Calu3 (cell line): ENCODE measurements at places on chromosomes 2 and 18. TPM values are rescaled to one million over a fixed set of nuclear protein-coding genes. Genes with fewer than 3 reads are reported as not detected.

STPG4 gene
- 12.7 and 14.4 TPM in 2 replicates for total RNA-seq

HOXD10 gene
- not detected in 2 replicates for total RNA-seq

NAT8 gene
- total RNA-seq, result not detected in 2 replicates

ANO7 gene
- total RNA-seq, result 7.7 and 8.0 TPM in 2 replicates

ICOS gene
- not detected in 2 replicates for total RNA-seq

CYP1B1 gene
- 34.4 and 36.5 TPM in 2 replicates for total RNA-seq

TRPM8 gene
- total RNA-seq, result 1.1 and 1.5 TPM in 2 replicates

COL3A1 gene
- total RNA-seq, result not detected in 2 replicates

TEKT4 gene
- 0.24 TPM in 1 of 2 replicates, not detected in the other for total RNA-seq

IGFBP5 gene
- total RNA-seq, result 8.7 and 14.8 TPM in 2 replicates

SLC5A7 gene
- total RNA-seq, result not detected in 2 replicates

HOXD12 gene
- total RNA-seq, result not detected in 2 replicates

SH2D6 gene
- total RNA-seq, result 1.8 and 2.4 TPM in 2 replicates

KCNIP3 gene
- 1.1 and 2.1 TPM in 2 replicates for total RNA-seq

KRTCAP3 gene
- total RNA-seq, result 71.8 and 74.0 TPM in 2 replicates

NYAP2 gene
- total RNA-seq, result 0.07 TPM in 1 of 2 replicates, not detected in the other

MYO5B gene
- total RNA-seq, result 56.7 and 59.1 TPM in 2 replicates

XDH gene
- total RNA-seq, result 4.2 and 5.6 TPM in 2 replicates

TOGARAM2 gene
- total RNA-seq, result 0.47 and 0.85 TPM in 2 replicates

DNAJC5G gene
- total RNA-seq, result not detected in 2 replicates

FLACC1 gene
- 1.2 and 1.4 TPM in 2 replicates for total RNA-seq

FTCDNL1 gene
- total RNA-seq, result 1.9 and 3.0 TPM in 2 replicates

SYT4 gene
- total RNA-seq, result not detected in 2 replicates

GPR39 gene
- 24.1 and 24.9 TPM in 2 replicates for total RNA-seq

GLI2 gene
- 1.4 and 1.6 TPM in 2 replicates for total RNA-seq

ITGA4 gene
- total RNA-seq, result 0.33 and 0.34 TPM in 2 replicates

CETN1 gene
- total RNA-seq, result not detected in 2 replicates

SAG gene
- not detected in 2 replicates for total RNA-seq

NT5DC4 gene
- 10.1 and 13.6 TPM in 2 replicates for total RNA-seq

CD207 gene
- not detected in 2 replicates for total RNA-seq

CYP26B1 gene
- total RNA-seq, result 3.0 and 5.1 TPM in 2 replicates

UGT1A10 gene
- total RNA-seq, result 107 and 120 TPM in 2 replicates

PRKAG3 gene
- total RNA-seq, result not detected in 2 replicates

SLC30A3 gene
- 0.24 TPM in 1 of 2 replicates, not detected in the other for total RNA-seq

CYP27C1 gene
- total RNA-seq, result 0.07 TPM in 1 of 2 replicates, not detected in the other

LONRF2 gene
- total RNA-seq, result 8.7 and 9.7 TPM in 2 replicates

ABCB6 gene
- 11.7 and 12.1 TPM in 2 replicates for total RNA-seq

AQP12A gene
- total RNA-seq, result not detected in 2 replicates

RPRD1A gene
- 68.8 and 72.6 TPM in 2 replicates for total RNA-seq

GNAL gene
- 0.61 and 1.2 TPM in 2 replicates for total RNA-seq

OST4 gene
- total RNA-seq, result 163 and 172 TPM in 2 replicates

ACMSD gene
- total RNA-seq, result not detected in 2 replicates

PPP1R1C gene
- 2.0 and 2.7 TPM in 2 replicates for total RNA-seq

SPATA3 gene
- not detected in 2 replicates for total RNA-seq

LOXHD1 gene
- total RNA-seq, result not detected in 2 replicates

RTKN gene
- 97.6 and 103 TPM in 2 replicates for total RNA-seq

ABCB11 gene
- total RNA-seq, result 1.3 and 2.1 TPM in 2 replicates

STARD6 gene
- not detected in 2 replicates for total RNA-seq

ZNF396 gene
- 1.7 and 2.7 TPM in 2 replicates for total RNA-seq

KIF1A gene
- total RNA-seq, result 280 and 298 TPM in 2 replicates

INHA gene
- total RNA-seq, result 0.80 and 0.83 TPM in 2 replicates

TMEM37 gene
- 0.61 and 0.76 TPM in 2 replicates for total RNA-seq

ASPRV1 gene
- total RNA-seq, result 0.17 and 0.27 TPM in 2 replicates

FZD7 gene
- 11.3 and 17.7 TPM in 2 replicates for total RNA-seq
